ENCODE measurements at places on chromosomes 12 and 14.

DNA sequence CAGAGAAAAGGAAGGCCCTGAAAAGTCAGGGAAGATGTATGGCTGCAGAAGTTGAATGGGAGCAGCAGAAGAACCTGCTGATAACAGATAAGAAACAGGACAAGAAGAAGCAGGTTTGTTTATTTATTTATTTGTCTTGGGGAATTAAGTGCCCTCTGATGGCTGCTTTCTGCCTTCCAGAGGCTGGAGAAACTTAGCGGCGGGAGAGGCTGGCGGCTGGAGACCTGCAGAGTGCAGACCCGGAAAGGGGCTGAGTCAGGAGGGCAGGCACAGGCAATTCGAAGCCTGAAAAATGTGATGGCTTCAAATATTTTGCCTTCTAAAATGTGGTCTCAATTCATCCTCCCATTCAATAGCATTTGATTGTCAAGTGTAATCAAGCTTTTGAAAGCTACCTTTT is 168.2 kb upstream of the GZMB start:
- DNase-seq = no peak

- no peak for DNase-seq
Measured at GRCh38 chr12:9032202-9032964, 43.0 kb downstream of the KLRG1 start.

DNA sequence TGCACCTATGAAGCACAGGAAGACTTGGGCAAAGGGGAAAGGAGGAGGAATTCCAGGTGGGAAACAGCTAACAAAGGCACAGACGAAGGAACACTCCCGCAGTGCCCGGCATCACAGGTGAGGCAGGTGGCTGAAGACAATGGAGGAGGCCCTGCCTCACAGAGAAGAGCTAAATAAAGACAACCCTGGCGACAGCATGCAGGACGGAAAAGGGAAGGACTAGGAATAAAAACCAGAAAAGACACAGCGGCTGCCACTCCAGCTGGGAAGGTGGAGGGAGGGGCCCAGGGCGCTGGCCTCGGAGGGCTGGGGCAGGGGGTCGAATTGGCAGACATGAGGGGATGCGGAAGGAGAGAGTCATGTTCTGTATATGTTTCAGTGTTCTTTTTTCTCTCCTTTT is 43.0 kb upstream of the ANO2 start:
- DNase-seq = no peak

DNA sequence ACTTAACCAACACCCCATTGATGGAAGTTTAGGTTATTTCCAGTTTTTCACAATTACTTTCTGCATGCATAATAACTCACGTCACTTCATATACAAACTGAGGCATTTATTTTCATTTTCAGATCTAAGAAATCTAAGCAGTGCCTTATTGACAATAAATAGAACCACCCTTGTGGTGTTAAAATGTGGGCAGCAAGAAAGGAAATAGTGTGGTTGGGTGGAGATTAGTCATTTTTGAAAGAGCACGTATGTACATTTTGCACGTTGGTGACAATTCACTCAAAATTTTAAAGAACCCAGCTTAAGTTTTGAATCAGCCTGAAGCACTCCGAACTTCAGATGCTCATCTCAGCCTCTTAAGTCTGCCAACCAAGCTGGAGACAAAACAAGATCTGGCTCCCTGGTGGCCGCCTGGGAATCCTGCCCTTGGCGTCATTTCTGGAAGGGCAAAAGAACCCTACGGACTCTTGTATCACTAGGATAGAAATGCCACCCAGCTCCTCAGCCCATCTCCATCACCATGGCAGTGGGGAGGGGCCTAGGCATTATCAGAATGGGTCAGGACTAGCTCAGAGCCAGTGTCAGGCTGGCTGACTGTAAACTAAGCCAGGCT is 89.5 kb upstream of the BCL2L14 start:
- no peak for DNase-seq

DNA sequence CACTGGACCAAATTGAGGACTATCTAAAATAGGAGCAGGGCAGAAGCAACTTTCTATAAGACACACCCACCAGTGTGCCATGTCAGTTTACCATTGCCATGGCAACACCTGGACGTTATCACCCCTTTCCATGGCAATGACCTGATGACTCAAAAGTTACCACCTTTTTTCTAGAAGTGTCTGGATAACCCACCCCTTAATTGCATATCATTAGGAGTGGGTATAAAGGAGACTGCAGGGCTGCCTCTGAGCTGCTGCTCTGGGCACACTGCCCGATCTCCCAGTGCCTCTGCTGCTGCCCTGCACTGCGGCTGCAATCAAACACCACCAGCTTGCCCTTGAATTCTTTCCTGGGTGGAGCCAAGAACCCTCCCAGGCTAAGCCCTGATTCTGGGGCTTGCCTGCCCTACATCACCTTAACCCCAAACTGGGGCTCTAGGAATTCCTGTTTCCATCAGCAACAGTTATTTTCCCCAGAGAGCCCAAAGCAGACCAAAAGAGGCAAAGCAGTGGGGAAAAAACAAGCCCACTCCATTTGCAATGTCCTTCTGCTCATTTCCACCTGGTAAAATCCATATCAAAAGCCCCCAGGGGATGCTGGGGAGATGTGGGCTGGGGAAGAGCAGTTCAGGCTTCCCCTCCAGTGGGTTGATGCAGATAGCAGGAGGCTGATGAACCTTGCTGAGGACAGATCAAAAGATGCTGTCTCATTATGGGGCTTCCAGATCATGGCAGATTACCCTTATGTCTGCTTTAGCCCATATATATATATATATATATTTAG is 129.5 kb upstream of the NCOR2 start:
- DNase-seq = no peak

DNA sequence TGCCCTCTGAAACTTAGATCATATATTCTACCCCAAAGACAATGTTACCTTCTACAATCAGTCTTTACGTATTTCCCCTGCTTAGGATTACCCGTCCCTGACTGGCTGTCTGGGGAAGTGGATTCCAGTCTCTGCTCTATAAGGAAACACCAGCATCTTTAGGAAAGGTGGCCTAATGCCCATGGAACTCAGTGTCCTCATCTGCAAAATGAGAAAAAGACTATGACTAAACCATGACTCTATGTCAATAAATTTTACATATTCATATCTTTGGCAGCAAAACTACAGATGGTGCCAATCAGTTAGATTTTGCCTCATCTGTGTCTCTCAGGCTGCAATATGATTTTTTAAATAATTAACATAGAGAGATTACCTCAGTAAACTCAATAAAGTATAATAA is 133.8 kb downstream of the ITPR2 start:
- no peak for DNase-seq
